Stimulated activated CD4-positive, alpha-beta T cell treated with anti-CD3 and anti-CD28 coated beads, Interleukin-1b, Interleukin-23, amount 100 ng/mL, for 24 hours (primary cell): ENCODE measurements at places on chromosomes 7 and 10.
A peak's percentile ranks its signal among the peaks of the same experiment; 100 is the strongest.

GRCh38 chr10:28975891-28976531 lies 298.7 kb downstream of the BAMBI start:
- DNase-seq = no peak

DNA sequence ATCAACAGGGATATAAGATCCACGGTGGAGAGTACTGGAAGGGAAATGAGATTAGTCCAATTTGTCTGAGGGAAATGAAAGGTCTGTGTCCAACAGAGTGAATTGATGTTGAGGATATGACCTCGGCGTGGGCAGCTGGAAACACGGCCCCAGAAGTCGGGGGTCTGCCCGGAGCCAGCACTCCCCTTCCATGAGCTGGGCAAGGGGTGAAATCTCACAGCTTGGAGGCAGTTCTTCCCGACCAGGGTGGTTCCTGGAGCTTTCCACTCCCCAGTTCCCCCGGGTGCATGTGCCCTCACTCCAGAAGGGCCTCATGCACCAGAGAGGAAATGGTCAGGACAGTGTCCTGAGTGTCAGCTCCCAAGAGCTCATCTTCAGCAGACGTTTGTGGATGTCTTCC lies 264.7 kb upstream of the PPP2R2D start:
- no peak for DNase-seq

DNA sequence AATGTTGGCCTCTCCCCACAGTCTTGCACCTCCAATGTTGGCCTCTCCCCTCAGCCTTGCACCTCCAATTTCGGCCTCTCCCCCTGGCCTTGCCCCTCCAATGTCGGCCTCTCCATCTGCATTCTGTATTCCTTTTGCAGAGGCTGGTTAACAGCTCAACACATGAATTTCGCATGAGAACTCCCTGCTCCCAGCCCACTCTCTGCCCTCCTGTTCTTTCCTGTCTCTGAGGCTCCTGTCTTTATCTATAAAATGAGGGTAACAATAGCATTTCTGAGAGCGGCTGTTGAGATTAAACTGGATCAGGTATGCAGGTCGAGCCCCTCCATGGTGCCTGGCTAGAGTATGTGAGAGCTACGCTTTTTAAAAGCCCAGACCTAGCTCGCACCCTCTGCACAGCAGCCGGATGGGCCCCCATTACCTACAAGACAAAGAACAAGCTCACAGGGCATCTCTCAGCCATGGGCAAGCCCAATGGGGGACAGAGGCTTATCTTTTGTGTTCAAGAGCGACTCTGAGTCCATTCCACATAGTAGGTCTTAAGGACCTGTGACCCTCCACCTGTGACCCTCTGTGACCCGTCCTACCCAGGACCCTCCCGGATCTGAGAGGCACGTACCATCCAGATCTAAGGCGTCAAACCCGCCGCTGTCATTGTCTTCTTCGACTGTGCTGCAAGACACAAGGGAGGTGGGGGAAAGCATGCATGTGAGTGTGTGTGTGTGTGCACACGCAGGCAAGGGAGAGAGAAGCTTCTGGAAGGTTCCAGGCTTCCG lies 82.2 kb upstream of the GNA12 start:
- no peak for DNase-seq

GRCh38 chr10:3090914-3091787 lies 23.8 kb downstream of the PFKP start:
- peak; percentile 44 for DNase-seq

- DNase-seq = no peak
These were observed 8.1 kb downstream of the MXI1 start for GRCh38 chr10:110215286-110216170.

DNA sequence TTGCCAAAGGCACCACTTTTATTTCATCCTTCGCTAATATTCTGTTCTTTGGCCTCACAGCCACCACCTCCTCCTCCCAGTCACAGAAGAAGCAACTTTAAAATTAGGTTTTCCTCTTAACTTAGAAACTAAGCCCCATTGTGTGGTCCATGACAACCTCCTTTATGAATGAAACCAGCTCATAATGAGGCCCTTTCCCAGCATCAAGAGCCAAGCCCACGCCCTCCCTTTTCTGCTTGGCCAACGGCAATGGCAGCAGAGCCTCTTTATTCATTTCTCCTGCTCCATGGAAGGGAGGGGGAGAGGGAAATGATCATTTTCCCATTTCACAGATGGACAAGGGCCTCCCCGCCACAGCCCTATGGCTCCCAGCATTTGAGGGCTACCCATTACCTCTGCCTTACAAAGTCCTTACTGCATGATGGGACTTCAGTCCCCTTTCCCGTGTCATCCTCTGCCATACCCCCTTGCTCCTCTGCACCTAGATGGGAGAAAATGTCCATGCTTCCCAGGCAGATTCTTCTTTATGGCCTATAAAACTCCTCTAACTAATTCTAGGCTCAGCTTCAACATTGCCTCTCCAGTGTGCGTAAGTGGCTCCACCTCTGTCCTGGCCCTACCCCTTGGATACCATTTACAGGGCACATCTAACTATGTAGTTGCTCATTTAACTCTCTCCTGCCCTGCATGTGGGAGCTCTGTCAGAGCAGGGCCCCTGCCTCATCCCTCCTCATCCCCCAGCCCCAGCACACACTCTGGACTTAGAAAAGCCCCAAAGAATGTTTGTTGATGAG lies 475.5 kb downstream of the RPS24 start:
- DNase-seq = no peak

- DNase-seq = no peak
These were observed 415.5 kb downstream of the GALNT17 start for GRCh38 chr7:71547426-71547825.

- DNase-seq = no peak
These were observed 509.9 kb upstream of the GALNT17 start for GRCh38 chr7:70621954-70622600.

GRCh38 chr7:45988405-45989057 lies 67.5 kb upstream of the IGFBP3 start:
- DNase-seq = no peak

DNA sequence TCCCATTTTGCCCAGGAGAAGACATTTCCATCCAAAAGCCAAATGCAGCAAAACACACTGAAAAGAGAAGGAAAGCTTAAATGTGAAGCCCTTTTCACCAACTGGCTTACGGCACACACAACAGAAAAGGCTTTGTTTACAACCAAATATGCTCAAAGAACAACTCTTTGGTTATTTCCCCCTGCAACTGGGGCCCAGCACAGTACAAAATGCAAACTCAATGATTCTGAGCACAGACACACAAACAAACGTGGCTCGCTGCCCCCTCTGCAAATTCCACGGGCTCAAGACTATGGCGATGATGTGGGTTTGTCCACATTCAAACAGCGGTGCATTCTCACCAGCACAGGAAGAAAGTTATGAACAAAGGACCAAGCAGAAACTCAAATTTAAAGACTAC lies 5.3 kb downstream of the CPXM2 start:
- DNase-seq = no peak

DNA sequence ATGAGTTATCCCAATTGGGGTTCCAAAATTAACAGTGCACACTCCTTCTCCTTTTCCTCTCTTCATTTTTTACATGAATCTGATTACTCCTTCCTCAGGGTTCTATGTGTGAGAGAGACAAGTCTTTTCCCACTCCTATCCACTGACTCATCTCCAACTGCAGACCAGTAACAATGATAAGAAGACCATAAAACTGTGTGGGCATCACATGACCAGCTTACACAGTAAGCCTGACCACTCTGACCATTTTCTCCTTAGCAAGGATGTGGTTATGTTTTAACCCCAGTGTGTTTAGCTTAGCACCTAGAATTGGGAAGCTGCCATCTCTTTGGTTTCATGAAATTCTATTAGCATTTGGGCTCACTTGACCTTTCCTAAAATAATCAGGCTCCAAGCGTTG lies 145.0 kb upstream of the CALCR start:
- DNase-seq = no peak
